Stimulated activated CD4-positive, alpha-beta T cell treated with anti-CD3 and anti-CD28 coated beads, TNF-alpha, amount 100 ng/mL, for 4 hours (primary cell): ENCODE measurements at places on chromosomes 11 and 22.

GRCh38 chr11:67389477-67389876 is 2.3 kb upstream of the RAD9A start:
- no peak for DNase-seq

- no peak for DNase-seq
Measured at GRCh38 chr11:21556926-21557325, 636.0 kb upstream of the ANO5 start.

DNA sequence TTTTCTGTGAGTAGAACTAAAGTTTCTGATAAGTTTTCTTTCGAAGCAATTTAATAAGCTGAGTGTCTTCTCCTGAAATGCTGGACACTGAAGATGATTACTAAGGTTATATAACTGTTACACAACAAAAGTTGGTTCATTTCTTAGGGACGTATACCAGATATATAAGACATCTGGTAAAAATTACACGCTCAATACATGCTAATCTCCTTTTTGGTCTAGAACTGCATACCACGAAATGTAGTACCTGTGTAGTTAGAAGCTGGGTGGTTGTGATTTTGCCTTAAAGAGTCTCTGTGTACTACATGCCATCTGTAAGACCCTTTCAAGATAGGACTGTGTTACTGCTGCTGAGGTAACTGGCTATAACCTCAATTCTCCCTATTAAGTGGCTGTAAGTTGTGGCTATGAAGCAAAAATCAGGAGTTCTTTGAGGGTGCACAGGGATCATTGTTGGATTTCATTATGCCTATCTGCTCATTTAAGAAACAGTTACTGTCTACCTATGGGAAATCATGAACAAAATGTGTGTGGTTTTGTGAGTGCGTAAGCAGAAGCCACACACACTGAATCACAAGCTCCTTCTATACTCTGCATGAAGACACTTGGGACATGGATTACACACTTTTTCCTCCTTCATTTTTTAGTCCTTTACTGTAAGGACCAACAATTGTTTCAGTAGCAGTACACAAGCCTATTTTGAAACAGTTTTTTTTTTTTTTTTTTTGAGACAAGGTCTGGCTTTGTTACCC is 195.9 kb downstream of the SWAP70 start:
- no peak for DNase-seq

DNA sequence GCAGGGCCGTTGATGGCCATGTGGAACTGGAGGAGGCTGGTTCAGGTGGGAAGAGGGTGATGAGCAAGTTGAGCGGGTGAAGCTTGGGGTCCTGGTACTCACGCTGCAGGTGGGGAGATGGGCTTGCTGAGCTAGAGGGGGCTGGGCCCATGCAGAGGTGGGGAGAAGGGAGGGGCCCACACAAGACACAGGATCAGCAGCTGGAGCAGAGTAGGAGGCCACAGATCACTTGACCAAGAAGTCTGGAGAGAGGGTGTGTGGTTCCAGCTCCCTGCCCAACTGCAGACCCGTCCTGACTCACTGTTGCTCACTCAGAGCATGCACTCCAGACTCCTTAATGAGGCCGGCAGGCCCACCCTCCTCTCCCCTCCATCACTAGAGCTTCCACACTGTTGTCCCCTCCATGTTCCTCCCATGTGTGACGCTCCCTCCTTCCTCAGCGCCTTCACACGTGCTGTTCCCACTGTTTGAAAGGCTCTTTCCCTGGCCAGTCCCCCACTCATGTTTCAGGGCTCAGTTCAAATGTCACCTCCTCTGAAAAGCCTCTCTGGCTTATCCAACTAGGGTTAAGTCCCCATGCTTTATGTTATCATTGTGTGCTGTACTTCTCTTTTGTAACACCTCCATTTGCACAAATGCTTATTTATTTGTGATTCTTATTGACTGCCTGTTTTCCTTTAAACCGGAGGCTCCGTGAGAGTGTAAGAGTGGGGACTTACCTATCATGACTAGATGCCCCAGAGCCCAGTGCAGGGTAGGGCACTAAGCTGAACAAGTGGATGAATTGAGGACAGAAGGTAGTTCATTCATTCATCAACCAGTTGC is 2.3 kb downstream of the CCDC86 start:
- DNase-seq = no peak

GRCh38 chr11:72860592-72860991 is 46.4 kb downstream of the ATG16L2 start:
- no peak for DNase-seq

DNA sequence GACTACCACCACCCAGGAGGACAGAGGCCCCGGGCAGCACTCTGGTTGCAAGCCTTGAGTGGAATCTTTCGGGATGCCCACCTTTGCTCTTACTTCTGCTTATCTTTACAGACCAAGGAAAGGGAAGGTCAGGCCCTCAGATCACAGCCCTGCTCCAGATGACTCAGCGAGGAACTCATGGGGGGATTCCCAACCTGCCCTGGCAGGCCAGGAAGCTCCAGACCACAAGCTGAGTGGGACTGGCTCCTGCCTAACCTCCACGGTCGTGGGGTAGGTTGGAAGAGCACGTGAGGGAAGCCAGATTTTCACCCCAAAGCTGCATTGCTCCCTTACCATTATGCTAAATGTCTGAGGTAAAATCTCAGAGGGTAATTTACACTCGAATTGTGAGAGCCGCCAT is 11.8 kb downstream of the TBC1D10A start:
- peak; percentile 32 for DNase-seq

- peak; percentile 25 for DNase-seq
Measured at GRCh38 chr11:57349491-57350274, 11.5 kb downstream of the P2RX3 start.

DNA sequence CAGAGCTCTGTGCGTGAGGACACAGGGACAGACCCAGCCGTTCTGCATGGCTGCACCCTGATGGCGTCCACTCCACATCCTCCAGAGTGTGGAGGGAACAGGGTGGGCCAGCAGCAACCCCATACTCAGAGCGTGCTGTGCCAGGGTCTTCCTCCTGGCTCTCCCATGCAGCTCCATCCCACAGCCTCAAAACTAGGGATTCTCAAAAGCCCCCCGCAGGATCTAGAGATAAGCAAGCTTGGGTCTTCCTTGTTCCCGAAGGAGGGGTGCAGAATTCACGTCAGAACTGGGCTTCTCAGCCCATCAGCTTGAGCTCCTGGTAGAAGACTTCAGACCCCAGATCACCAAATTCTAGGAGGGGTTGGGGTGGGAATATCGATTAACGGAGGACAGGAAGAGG is 858.8 kb downstream of the TBC1D22A start:
- DNase-seq = no peak

DNA sequence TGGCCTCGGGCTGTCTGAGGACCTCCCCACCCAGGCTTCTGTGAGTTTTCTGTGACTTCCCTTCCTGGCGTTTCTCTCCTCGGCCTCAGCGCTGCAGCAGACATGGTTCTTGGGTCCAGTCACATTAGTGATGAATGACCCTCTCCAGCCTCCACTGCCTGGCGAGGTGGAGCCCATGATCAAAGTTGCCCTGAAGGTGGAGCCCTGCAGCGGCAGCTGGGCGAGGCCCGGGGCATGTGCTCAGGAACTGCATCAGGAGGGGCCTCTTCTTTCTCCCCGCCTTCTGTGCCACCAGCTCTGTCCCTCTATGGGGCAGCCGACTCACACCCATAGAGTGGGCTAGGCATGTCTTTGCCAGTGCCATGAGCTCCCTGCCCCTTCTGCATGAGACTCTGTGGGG is 1079.7 kb downstream of the TBC1D22A start:
- no peak for DNase-seq

- DNase-seq = no peak
Measured at GRCh38 chr11:125179895-125180294, 15.3 kb downstream of the PKNOX2 start.

GRCh38 chr11:8699903-8700302 is 17.3 kb downstream of the RPL27A start:
- DNase-seq = no peak

DNA sequence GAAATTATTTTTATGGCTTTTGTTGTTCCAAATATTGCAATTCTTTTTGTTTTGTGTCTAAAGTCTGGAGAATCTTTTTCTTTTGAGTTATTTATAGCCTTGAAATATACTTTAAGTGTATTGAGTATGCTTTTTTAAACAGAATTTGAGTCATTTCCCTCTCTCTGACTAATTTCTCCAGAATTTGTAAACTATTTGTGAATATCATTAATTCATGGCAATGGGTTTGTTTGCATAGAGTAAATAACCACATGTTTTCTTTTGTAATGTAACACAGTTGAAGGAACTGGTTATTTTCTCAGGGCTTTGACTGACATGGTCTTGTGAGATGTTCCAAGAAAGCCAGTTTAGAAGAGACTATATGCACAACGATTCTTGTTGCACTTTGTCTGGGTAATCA is 30.9 kb upstream of the MPEG1 start:
- DNase-seq = no peak

DNA sequence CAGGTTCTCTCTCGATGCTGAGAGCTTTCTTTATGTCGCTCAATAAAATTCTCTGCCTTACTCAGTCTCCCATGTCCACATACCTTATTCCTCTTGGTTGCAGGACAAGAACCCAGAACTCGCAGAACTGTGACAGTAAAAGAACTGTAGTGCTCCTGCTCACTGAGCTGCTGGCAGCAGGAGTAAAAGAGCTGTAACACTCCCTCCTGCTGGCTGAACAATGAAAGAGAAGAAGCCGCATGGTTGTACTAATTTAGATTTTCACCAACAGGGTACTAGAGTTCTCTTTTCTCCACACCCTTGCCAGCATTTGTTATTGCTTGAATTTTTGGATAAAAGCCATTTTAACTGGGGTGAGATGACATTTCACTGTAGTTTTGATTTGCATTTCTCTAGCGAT is 433.2 kb downstream of the GUCY1A2 start:
- no peak for DNase-seq

- no peak for DNase-seq
Measured at GRCh38 chr22:37335806-37336199, 53.5 kb downstream of the CYTH4 start.

GRCh38 chr11:74462009-74462408 is 5.3 kb downstream of the KCNE3 start:
- DNase-seq = no peak

- DNase-seq = no peak
Measured at GRCh38 chr11:21485006-21485405, 707.9 kb upstream of the ANO5 start.

GRCh38 chr11:63985812-63986155 is 454 bp upstream of the OTUB1 start:
- DNase-seq = peak; percentile 50

GRCh38 chr11:124899383-124900145 is 1.9 kb upstream of the ROBO4 start:
- no peak for DNase-seq

DNA sequence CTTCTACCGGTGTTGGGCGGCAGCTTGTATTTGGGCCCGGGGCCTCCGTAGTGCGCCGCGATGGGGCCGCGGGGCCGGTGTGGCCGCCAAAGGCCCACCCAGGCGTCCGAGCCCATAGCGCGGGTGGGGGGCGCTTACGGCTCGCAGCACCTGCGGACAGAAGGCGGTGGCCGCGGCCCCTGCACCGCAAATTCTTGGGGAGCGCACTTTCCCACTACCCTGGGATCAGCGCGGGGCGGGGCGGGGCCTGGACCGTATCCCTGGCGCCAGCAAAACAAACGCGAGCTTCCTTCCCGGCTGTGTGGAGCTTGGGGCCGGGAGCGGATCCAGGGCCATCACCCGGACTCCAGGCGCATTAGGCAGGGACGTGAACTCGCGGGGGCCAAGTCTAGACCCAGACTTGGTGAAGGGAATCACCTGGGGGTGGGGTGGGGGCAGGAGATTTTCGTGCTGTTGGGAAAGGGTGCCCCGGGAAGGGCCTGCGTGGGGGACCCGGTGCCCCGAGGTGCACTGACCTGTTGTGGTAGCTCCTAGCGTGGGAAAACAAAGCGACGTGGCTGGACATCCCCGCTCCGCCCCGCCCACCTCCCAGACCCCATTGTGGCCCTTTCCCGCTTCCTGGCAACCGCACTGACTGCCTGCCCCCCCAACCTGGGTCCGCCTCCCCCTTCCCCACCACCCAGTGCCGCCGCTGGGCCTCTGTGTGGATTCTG is 2.3 kb upstream of the TYMP start:
- no peak for DNase-seq

- DNase-seq = no peak
Measured at GRCh38 chr11:126808296-126808695, 192.3 kb downstream of the KIRREL3 start.

- DNase-seq = no peak
Measured at GRCh38 chr11:86587264-86588193, 84.9 kb downstream of the ME3 start.

DNA sequence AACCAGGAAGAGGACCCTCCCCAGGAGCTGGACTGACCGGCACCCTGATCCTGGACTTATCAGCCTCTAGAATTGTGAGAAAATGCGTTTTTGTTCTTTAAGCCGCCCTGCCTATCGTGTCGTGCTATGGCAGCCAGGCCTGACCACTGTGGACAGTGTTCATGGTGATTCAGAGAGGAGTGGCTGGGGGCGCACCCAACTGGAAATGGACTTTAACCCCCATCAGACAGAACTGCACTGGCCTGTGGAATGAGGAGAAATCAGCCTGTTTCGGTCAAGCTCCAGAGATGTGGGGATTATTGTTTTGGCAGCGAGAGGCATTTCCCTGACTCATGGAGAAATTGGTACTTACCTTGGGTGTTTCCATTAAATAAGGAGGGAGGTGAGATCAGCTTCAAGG is 1437.8 kb downstream of the BRD1 start:
- no peak for DNase-seq

DNA sequence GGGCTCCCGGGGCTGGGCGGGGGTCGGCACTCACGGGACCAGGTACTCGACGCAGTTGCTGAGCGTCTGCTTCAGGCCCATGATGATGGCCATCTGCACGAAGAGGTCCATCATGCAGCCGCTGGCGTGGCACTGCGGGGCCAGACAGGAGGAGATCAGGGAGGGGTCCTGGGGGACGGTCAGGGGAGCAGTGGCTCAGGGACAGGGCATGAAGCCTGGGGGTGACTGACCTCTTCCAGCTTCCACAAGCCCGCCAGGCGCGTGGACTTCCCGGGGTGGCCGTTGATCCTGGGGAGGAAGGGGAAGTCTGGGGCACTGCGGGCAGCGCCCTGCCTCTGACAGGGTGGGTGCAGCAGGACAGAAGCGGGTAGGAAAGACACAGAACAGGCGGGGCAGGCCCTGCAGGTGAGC is 6.1 kb upstream of the SIGIRR start:
- DNase-seq = no peak
